ENCODE measurements at places on chromosomes 6 and 20.

DNA sequence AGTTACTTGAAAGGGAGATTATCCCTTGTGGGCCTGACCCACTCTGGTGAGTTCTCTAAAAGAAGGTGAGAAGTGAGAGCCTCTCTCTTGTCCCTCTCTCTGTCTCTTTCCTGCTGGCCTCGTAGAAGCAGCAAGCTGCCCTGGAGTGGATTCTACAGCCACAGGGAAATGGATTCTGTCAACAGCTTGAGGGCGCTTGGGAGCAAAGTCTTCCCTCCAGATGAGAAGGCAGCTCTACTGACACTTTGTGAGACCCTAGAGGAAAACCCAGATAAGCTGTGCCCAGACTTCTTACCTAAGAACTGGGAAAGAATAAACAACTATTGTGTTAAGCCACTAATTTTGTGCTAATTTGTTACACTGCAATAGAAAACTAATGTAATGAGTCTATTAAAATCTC, 39.9 kb downstream of the ANKRD60 start:
- no peak for DNase-seq

GRCh38 chr6:47308198-47308517, 1.5 kb downstream of the TNFRSF21 start:
- DNase-seq = no peak

DNA sequence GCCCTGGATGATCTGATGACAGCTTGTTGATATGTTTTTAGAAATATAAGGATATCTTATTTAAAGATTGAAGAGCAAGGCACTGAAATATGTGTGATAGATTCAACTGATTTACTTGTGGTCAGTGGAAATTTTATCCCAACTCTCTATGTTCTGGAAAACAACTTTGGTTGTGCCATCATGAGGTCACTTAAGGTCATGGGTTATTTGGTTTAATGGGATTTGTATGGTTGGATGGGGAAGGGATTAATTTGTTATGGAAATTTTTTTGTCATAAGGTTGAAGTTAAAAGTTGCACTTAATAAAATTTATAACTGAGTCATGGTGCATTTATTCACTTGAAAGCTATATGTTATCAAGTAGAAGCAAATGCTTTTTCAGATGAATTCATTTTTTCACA, 214.3 kb upstream of the LAMP5 start:
- DNase-seq = no peak

DNA sequence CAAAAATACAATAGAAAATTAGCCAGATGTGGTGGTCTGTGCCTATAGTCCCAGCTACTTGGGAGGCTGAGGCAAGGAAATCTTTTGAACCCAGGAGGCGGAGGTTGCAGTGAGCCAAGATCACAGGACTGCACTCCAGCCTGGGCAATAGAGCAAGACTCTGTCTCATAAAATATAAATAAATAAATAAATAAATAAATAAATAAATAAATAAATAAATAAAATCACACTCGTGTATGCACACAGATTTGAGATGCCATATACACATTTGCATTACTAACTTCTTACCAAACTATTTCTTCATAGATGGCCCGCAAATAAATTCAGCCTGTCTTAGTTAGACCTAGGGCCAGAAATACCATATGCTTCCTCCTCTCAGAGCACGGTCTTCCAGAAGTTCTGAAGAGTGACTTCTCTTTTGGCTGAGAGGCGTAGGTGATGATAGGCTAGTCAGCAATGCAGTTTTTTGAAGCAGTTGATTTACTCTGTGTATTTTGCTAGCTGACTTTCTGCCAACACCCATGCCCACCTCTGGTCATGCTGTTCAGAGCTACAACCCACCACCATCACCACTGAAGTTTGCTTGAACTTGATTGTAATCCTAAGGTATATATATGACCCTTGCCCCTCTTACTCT, 150.1 kb downstream of the SASH1 start:
- DNase-seq = no peak

Data from amniotic stem cell (primary cell).